ENCODE measurements at places on chromosomes 11 and 22.

- no peak for DNase-seq
These were observed 90.4 kb upstream of the PARVA start for GRCh38 chr11:12287009-12287373.

- DNase-seq, result no peak
These were observed 57.6 kb upstream of the FTH1 start for GRCh38 chr11:62024936-62025486.

DNA sequence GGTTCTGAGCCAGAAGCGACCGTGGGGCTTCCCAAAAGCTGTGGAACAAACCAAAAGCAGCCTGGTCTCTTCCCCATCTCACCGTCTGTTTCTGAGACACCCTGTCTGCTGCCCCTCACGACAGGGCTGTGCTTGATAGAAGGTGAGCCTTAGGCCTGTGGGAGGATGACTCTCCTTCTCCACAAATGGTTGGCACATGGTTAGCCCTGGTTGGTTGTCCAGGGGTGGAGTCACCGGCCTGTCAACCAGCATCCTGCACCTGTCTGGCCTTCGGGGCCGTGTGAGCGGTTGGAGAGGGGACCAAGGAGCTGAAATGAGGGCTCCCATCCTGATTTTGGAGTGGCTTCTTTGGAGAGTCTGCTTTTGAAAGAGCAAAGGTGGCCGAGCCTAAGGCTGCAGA, 135.3 kb downstream of the PKNOX2 start:
- DNase-seq, result no peak

DNA sequence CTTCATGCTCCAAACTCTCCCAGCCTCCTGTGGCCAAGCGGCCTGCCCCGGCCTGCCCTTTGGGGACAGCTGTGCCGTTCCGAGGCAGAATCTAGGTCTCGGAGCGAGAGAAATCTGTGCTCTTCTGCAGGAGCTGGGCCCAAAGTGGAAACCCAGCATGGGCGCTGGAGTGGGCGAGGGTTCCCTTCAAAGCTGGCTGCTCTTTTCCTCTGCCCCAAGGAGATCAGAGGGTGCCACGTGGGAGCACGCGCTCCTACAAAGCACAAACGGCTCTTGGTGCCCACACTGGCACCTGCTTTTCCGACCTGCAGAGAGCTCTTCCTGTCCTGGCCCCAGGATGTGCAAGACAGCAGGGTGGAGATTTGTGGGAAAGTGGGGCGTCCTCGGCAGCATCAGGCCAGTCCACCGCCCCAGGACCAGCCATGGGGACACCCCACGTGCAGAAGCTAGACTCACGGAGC, 6.9 kb downstream of the OSBPL5 start:
- no peak for DNase-seq

DNA sequence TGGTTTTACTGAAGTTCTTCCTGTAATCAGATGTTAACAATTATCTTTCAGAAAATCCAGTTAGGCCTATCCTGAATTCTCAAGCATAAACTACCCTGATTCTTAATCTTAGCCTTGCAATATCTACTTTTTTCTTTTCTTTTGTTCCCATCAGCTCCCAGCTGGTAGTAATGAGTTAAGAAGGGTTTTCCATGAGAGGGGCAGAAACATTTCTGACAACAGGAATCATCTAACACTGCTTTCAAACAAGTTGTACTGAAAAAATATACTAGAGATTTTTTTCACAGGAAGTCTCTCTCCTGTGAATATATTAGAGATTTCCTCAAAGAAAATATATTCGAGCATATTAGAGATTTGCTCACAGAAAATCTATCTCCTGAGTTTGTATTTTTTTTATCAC, 3.3 kb upstream of the TRIM6 start:
- DNase-seq, result no peak

GRCh38 chr11:124887667-124888013, 10.0 kb downstream of the ROBO4 start:
- no peak for DNase-seq

DNA sequence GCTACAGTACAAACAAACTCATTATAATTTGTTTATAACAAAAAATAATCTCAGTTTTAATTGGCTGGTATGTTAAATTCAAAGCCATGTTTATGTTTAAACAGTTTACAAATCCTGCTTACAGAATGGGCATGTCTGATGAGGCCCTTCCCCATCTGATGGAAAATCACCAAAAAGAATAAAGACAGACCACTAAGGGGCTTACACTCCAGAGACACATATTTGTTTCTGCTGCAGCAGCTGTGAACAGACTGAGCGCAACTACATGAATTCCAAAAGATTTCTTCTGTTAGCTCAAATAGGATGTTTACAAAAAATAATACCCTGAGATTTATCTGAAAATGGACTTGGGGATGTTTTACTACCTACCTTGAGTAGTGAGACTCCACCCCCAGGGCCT, 174.7 kb upstream of the PITPNB start:
- no peak for DNase-seq

- DNase-seq, result no peak
These were observed 810.7 kb downstream of the BRD1 start for GRCh38 chr22:49016909-49017481.

DNA sequence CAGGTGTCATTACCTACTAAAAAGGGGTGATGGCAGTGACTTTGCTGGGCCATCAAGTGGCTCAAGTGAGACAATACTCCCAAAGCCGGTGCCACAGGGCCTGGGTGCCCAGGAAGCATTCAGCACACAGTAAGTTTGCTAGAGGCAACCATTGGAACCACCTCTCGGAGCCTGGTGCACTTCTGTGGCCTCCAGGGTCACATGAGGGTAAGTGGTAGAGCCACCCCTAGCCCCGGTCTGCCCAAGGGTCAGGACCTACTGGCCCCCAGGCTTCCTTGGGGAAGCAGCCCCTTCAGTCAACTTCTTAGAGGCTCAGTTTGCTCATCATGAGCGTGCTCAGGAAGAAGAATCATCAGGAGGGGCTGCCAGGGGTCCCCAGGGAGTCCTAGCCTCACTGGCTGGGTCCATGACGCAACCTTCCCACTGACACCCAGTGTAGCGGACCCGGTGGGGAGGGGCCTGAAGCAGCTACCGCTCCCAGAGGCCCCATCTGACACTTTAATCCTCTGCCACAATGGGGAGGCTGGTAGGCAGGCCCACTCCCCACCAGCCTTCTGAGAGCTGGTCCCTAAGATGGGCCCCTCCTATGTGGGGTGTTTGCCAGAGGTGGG, 17.5 kb upstream of the RASL10A start:
- no peak for DNase-seq

DNA sequence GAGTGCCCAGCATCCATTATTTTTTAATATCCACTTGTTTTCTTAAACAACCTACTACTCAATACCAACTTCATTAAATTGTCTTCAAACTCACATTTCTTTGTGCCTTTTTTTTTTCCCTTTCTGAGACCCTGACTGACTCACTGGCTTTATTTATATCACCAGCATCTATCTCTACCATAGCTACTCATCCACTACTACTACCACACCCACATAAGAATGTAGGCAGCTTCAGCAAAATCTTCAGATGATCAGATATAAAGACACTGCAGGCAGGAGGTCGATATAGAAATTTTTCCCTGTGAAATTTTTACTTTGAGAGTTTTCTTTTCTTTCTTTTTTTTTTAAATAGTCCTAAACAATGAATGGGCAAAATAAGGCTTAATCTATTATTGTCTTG, 2.2 kb downstream of the OR56B1 start:
- DNase-seq, result no peak

GRCh38 chr11:128053981-128054931, 533.1 kb downstream of the ETS1 start:
- no peak for DNase-seq

DNA sequence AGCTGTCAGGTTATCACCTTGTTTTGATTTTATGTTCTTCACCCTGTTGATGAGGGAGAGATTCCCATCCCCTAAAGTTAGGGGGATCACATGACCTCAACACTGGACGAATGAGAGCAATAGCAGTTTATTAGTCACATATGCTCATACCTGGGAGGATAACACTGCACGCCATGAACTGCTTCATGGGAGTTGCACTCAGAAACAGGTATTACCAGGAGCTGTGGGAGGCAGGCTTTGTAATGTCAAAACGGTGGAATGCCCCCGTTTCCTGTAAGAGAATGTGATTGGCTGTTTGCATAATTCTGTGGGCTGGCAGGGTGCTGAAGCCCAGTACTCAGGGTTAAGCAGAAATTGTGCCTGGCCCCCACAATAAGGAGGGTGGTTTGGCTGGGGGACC, 3.2 kb upstream of the THY1 start:
- peak; percentile 28 for DNase-seq

- no peak for DNase-seq
These were observed 43.0 kb downstream of the DBX1 start for GRCh38 chr11:20117291-20117690.

GRCh38 chr11:44088377-44088776, 7.1 kb upstream of the EXT2 start:
- no peak for DNase-seq

DNA sequence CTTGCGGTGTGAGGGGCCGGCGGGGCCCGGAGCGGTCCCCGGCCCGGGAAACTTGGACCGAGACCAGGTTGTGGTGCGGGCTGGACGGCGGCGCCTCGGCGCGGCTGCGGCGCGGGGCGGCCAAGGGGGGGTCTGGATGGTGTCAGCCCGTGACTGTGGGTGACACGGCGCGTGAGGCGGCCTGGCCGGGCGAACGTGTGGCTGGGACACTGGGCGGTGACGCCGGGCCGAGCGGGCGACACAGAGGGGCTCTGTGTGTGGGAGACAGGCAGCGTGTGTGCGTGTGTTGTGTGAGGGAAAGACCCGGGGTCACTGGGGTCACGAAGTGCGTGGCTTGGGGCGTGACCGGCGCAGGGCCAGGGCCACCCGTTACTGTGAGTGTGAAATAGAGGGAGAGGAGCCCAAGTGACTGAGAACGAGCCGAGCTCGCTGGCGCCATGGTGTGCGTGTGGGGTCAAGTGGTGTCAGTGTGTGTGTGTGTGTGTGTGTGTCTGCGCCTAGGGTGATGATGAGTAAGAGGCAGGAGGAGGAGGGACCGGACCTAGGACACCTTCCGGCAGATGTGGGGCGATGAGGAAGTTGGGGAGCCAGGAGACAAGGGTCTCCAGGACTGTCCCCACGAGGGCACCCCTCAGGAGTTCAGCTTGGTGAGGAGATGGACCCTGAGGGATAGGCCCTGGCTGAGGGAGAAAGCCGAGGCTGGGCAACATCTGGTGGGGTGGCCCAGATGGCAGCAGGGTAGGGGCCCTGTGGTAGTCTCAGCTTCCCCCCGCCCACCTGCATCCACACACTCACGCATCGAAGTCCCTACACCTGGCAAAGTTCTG, 817 bp downstream of the RELT start:
- peak; percentile 68 for DNase-seq

- DNase-seq, result no peak
These were observed 117.5 kb downstream of the SNX19 start for GRCh38 chr11:130798801-130799200.

DNA sequence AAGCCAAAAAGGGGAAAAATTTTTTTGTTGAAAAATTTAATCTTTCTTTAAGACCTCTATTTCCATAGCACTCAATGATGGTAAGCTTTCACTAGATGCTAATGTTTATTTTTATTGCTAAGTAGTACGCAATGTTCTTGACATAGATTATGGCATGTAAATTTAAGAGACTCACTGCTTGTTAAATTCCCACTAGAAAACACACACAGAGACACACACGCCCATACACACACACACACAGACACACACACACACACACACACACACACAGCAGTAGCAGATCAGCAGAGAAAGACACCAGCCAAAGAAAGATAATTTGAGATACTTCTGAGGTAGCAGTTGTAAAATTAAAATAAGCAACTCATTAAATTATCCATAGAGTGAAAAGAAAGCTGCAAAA, 16.0 kb upstream of the BDNF start:
- DNase-seq, result no peak

- no peak for DNase-seq
These were observed 13.4 kb upstream of the LDLRAD3 start for GRCh38 chr11:35930466-35930865.

DNA sequence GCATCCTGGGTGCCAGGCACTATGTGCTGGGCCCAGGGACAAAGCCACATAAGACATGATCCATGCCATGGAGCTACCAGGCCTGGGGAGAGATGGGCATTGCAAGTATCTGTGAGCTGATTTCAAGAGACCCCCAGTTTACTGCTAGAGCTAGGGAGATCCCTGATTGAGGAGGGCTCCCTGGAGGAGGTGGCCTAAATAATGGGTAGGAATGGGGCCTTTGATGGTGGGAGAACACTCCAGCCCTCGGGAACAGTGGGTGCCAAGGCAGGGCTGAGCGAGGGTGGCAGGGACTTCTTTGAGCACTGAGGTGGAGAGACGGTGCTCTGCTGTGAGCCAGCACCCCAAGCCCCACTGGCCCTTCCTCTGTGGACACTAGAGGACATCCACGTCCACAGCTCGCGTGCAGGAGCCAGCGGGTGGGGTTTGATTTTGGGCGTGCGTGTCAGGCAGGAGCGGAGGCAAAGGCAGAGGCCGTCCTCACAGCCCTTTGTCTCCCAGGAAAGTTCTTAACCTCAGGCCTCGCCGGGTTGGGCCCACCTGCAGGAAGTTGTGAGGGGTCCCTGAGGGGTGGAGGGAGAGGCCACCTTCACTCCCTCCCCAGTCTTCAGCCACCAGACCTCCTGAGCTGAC, 52.9 kb upstream of the PPARA start:
- DNase-seq, result no peak

DNA sequence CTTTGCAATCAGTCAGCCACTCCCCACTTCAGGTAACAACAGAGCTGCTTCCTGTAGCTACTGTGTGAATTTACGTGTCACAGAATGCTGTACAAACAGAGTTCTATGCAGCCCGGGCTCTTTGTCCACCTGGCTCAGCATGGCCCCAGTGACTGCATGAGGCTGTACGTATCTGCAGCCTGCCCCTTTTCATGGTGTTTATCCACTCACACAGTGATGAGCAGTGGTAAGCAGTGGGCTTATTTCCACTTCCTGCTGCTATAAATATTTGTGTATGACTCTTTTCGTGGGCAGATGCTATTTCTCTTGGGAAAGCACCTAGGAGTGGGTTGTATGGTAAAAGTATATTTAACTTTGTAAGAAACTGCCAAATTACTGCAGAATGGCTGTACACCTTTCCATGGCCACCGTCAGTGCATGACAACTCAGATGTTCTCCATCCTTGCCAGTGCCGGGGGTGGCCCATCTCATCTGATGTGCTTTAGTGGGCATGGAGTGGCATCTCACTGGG, 43.3 kb downstream of the MYEOV start:
- DNase-seq, result peak; percentile 57

GRCh38 chr11:116421529-116422185, 351.1 kb downstream of the BUD13 start:
- DNase-seq, result no peak

DNA sequence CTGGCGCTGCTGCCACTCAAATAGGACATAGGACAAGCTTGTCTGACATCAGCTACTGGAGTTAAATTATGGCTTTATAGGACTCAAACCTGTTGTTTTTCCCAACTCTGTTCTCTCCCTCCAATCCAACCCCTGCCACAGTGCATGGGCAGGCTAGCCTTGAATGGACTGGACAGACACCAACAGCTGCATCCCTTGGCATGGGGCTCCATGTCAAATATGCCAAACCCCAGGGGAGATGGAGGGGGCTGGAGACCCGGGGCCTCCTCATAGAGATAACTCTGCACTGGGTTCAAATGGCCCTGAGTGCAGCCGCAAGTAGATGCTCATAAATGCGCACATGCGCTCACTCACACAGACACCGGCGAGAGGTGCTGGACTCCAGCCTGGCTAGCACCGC, 28.9 kb downstream of the CD5 start:
- no peak for DNase-seq

- peak; percentile 78 for DNase-seq
These were observed at the start of gene OSM for GRCh38 chr22:30266445-30267381. OSM (minus strand) TSS chr22:30266851; CDS start chr22:30266799, 52 bp downstream.
